ENCODE measurements at places on chromosomes 7 and 10.
A peak's percentile ranks its signal among the peaks of the same experiment; 100 is the strongest.

DNA sequence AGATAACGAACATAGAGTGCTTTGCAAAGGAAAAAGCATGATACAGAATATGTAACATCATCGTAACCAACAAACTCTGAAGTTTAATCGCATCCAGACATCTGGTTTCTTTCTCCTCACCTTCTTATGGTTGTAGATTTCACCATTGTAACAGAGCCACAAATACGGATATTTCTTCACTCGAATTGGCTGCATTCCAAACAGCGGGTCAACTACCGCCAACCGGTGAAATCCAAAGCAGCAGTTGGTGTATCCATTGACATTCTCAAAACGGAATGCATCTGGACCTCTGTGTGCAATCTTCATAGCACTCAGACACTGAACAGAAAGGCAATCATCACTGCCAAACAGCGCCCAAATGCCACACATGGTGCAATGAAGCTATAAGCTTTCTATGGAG, 3.4 kb downstream of the ASNS start:
- no peak for DNase-seq

GRCh38 chr7:71386152-71386785, 254.3 kb downstream of the GALNT17 start:
- no peak for DNase-seq

- DNase-seq, result peak; percentile 11
Observed at GRCh38 chr7:12456506-12456905, 52.8 kb upstream of the VWDE start.

DNA sequence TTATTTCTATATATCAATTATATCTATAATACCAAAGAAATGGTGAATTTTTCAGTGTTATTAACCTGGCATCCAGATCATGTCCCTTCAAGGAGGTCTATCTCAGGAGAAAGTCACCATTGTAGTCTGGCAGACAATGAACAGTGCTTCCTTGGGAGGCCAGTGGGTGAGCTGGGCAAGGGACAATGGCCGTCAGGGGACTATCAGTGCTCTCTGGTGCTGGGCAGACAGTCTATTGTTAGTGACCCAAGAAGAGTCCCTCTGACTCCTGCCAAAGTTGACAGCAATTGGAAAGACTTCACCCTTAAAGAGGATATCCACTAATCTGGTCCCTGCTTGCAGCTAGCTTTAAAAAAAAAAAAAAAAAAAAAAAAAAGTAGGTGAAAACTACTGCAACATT, 7.1 kb downstream of the JAZF1 start:
- DNase-seq, result no peak

- DNase-seq, result peak; percentile 27
Observed at GRCh38 chr7:93551063-93551895, 23.2 kb downstream of the CALCR start.

DNA sequence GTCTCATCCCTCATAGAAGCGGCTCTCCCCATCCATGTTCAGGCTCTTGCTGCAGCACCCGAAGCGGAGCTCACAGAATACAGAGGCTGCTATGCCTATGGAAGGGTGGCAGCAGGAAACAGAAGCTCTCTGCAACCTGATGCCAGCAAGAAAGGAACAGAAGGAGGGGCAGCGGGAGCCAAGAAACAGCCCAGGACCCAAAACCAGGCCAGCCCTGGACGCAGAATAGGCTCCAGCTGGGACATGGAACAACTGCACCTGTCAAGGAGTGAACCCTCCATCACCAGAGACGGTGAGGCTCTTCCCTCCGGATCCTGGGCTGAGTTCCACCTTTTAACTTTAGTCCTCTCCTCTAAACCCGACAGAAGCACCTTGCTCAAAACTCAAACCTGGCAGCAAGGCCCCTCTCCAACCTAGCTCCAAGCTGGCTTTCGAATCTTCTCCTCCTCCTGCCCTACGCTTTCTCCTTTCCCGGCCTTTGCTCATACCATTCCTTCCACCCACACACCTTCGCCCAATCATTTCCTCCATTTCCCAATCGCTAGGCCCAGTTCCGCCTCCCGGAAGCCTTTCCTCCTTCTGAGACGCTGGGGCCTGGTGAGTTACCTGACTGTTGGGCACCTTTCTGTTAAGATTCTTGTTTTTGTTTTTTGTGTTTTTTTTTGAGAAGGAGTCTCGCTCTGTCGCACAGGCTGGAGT, 122.8 kb upstream of the ZNF92 start:
- no peak for DNase-seq

DNA sequence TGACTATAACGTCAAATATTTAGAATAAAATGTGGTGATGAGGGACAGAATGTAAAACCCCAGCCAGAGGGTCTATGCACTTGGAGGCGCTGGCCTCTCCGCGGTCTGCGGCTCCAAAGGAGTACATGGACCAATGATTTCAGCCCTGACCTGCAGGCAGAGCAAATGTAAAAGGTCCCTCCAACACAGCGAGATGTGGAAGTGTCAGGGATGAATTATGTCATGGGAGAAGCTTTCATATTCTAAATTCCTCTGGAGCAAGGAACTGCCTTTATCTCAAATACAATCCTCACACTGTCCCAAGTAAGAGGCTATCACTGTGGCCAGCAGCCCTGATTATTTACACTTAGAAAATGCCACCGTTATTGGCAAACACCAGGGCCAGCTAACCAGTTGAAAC, 139.4 kb downstream of the GFRA1 start:
- DNase-seq, result no peak

DNA sequence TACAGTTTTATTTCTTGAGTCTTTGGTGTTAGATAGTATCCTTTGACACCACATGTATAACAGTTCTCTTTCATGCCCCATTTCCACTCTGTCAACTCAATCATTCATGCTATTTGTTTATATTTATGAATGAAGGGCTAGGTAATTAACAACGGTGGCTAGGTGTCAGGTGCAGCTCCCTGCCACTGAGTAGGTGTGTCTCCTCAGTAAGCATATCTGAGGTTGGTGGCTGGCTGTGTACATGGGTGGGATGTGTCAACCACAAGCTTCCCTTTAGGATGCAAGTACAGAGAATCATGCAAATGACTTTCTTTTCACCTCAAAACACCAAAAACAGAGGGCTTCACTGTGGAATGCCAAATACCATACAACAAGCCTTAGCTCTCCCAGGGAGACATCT, 83.4 kb downstream of the ZNF365 start:
- DNase-seq, result no peak

DNA sequence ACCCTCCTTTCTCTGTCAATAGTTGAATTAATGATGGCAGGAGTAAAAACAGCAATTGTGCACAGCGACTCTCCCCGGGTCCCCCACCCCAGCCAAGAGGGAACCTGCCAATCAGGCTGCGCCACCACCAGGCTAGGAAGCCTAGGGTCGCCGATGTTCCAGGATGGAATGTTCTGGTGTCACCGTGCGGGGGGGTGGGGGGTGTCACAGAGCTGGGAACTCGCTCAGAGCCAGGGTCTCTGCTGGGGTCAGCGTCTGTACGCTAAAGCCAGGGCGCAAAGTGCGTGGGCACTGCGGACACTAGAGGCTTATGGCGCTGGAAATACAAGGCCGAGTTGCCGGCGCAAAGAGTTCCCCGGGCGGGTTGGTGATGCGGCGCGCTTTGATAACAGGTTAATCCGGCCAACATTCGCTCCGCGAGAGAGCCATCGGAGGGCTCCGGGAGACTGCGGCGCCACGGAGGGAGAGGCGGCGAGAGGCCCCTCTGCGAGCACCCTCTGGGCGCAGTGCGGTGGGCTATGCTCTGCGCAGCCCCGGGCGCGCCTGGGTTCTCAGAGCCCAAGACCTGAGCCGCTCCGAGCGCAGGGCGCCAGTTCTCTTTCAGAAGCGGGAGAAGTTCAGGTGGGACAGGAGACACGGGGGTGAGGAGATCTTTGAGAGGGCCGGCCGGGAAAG, 192.3 kb downstream of the EMX2 start:
- no peak for DNase-seq
